ENCODE measurements at places on chromosomes 3 and 15.
A peak's percentile ranks its signal among the peaks of the same experiment; 100 is the strongest.

DNA sequence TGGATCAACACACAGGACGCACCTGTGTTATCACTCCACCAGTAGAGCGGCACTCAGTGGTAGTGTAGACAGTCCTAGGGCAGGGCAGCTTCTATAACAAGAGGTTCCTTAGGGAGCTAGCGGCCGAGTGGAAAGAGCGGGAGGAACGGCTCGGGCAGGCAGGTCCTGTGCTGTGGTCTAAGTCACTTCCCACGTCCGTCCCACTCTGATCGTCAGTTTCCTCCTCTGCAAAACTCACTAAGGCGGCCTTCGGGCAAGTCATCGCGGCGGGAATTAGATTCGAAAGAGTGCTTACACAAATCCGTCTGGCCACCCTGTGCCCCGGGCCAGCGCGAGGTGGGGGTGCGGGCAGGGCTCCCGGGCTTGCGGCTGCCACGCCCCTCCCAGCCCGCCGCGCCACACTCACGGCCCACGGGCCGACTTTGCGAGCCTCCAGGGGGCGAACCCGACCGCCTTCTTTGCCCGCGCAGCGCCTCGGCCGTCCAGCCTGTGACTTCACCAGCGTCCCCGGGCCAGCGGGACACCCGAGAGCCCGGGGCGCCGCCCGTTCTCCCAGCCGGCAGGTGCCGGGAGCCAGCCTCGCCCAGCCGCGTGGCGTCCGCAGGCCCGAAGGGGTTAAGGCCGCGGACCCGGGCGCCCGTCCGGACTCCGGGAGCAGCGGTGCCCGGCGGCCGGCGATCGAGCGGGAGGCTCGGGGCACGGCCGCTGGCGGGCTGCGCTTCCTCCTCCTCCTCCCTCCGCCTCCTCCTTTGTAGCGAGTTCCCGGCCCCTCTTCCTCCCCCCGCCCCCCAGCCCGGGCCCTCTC lies 416 bp upstream of the CORO2B start:
- DNase-seq: no peak

- DNase-seq: no peak
Measured at GRCh38 chr3:89179355-89180001, 72.1 kb downstream of the EPHA3 start.

DNA sequence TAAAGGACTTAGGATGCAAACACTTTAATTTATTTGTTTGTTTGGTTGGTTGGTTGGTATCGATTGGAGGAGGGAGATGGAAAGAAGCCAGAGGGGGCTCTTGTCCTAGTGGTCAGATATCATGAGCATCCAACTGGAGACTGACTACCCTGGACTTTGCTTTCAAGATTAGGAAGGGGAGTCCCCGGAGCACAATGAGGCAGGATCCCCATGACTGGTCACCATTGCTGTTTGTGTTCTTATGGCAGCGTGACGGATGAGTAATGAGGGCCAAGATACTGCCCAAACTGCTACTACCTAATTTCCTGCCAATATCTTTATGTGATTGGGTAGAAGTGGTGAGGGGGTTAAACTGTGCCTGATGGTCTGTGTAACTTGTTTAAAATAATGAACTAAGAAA lies 354.6 kb upstream of the ROPN1 start:
- no peak for DNase-seq

DNA sequence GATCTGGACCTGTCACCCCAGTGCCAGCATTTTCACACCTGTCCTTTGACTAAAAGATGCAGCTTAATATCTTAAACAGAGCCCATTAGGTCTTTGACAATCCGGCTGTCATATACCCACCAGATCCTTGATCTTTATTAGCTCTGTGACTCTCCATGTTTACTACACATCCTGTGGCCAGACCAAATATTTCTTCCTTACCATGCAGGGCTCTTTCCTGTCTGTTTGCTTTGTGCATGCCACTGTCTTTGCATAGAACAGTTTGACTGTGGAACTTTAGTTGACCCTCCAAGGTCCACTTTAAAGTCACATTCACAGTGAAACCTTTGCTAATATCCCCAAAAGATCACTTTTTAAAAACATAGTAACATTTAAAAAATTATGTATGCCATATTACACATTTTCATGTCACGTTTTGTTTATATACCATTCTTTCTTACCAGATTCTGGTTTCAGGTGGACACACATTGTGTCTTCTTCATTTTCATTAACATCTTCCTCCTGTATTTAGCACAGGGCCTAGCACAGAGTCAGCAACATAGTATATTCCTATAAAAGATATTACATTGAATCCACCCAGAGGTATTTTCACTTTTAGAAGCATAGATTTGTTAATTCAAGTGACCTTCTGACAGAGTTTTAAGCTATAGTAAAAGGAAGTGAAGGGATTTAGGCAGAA lies 95.8 kb downstream of the RAP2B start:
- DNase-seq: no peak

DNA sequence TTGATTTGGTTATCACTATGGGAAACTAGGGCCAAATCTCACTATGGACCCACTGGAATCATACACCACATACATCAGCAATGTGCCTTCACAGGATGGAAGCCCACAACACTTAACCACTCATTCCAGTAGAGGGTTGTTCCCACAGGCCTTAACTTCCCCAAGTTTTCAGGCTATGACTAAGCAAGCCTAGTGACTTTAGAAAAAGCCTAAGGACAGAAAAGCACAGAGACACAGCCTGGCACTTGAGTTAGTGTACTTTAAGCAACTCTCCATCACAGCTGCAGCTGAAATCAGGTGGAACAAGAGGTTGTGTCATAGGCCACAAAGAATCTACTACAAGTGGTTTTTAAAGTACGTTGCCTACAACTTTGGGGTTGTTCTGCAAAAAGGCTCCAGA lies 128.7 kb downstream of the LRRN1 start:
- DNase-seq: no peak

GRCh38 chr3:118705487-118706219 lies 329.0 kb downstream of the IGSF11 start:
- no peak for DNase-seq

DNA sequence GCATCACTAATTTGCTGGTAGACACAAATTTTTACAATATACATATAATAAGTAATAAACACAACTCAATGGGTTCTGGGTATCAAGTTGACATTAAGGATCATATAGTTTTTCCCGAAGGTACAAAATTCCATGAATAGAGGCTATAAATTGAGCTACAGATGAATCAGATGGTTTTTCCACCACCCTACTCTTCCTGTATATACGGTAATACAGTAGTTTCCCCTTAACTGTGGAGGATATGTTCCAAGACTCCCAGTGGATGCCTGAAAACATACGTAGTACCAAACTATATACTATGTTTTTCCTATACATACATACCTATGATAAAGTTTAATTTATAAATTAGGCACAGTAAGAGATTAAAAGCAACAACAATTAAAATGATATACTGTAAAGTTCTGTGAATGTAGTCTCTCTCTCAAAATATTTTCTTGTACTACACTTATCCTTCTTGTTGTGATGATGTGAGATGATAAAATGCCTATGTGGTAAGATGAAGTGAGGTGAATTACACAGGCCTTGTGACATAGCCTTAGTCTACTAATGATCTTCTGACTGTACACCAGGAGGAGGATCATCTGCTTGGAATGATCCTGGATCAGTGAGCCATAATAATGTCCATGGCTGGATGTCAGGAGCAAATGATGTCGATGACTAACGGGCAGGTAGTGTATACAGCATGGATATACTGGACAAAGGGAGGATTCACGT lies 116.7 kb downstream of the NR1I2 start:
- DNase-seq: no peak

DNA sequence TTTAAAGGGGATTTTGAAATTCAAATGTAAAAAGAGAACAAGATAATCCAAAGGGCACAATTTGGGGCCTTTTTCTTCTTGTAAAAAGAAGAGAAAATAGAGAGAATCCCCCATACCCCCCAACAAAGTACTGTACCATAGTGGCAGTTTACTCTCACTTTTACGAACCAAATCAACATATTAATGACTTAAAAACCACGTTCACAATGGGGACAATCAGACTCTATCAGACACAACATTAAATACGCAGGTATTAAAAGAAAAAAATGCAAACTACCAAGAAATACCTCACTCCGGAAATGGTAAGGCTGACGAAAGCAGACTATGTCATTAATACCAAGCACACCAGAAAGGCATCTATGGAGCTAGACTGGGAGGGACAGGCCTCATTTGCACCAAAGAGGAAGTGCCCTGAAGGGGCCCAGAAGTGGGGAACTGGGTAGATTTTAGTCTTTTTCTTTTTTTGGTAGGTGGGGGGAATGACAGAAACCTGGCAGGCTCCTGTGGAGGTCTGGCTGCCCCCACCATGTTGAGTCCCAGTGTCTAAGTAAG lies 134.3 kb downstream of the TIGIT start:
- DNase-seq: no peak

DNA sequence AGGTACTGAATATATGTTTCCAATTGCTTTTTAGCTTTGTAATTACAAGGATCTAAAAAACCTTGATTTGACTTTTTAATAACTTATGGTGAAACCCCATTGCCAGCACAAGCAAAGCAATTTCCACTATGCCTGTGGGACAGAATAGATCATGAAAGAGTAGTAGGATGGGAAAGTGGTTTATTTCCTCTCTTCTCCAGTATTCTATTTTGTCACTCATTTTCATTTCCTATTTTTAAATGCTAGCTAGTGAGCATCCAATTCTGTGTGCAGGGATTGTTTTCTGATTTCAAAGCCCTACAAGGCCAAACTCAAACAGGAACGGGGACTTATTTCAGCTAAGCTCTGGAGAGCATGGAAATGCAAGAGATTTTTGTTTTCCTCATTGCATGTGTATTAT lies 132.0 kb upstream of the TGFBR2 start:
- no peak for DNase-seq

- peak; percentile 55 for DNase-seq
Measured at GRCh38 chr15:41115652-41116115, 396 bp downstream of the INO80 start.

- DNase-seq: no peak
Measured at GRCh38 chr3:30577788-30578187, 28.6 kb upstream of the TGFBR2 start.

DNA sequence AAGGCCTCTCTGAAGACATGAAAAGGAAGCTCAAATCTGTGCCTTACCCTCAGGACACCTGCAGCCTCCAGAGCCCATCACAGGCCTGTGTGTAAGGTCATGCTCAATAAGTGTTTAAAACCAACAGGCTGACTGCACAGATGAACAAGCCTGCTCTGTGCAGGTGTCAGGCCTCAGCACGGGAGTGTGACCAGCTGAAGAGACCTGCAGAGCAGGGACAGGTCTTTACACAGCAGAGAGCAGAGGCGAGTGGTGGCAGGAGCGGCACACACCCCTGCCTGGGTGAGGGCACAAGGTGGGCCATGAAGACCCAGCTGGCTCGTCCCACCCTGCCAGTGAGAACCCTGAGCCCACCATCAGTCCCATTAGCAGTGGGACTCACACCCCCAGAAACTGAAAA lies 56.9 kb downstream of the ROPN1B start:
- DNase-seq: no peak

- DNase-seq: no peak
Measured at GRCh38 chr3:176848431-176849214, 348.7 kb downstream of the TBL1XR1 start.

- no peak for DNase-seq
Measured at GRCh38 chr15:60328852-60329443, 68.8 kb downstream of the ANXA2 start.

DNA sequence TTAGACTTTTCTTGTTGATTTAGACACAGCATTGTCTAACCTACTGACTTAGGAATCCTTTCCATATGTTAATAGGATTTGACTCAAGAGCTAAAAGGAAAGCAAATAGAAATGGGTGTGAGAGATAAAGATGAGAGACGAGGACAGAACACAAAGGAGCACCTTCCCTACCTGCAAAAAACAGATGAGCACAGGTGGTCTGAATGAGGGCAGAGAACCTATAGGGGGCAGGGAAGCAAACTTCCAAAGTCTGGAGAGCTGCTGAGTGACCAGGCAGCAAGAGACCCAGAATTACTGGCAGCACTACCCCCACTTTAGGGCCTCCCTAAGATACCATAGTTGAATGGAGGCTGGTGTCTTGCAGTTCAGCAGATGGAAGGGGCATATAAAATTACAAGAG lies 98.1 kb upstream of the CTNNB1 start:
- no peak for DNase-seq

GRCh38 chr3:183845090-183845489 lies 19.7 kb upstream of the MAP6D1 start:
- DNase-seq: no peak

DNA sequence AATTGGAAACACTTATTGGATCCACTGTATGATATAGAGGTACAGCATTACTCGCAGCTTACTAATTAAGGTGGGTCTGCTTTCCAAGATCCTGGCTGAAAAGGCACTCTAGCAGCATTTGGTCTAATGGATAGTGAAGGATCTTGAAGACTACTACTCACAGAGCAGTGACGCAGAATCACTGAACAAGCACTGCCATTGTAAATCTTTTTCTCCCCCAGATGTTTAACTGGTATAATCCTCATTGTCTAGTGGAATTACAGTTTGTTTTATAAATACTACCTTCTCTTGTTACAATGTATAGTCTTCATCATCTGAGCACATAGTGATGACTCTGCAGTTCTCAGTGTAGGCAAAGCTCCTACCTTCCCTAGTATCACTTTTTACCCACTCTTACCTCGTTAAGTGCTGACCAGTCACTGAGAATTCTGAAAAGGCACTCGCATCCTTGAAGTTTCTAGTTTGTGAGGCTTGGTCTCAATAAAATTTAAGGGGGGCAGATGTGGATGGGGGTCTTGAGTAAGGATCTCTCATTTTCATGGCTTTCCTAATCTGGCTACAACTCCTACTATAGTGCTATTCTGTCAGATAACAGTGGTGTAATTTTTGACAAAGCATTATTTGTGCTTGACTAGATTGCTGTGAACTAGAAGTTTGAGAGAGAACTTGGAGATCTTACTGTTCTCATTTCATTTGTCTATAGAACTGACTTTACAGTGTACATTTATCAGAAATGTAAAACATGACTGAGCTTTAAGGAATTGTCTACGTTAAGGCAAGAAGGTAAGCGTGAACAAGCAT lies 23.2 kb downstream of the MAPK6 start:
- DNase-seq: no peak

DNA sequence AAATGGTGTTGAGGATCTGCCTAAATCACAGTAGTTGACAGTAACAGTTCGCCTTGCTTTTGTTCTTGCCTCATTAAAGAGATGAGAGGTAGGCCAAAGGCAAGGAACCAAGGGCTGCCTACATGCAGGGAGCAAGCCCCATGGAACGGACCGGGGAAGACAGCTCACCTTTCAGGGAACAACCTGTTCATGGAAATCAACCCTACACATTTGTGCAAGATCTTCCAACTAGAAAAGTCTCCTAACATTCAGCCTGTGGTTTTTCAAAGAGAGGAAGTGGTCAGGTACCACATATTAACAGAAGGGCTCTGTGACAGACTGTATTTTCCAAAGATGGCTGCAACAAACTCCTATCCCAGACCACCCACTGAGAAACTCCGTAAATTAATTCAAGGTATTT lies 1031.8 kb upstream of the NR2F2 start:
- no peak for DNase-seq

- no peak for DNase-seq
Measured at GRCh38 chr3:150850191-150850590, 55.0 kb downstream of the MINDY4B start.

GRCh38 chr3:197445896-197446699 lies 109.7 kb downstream of the BDH1 start:
- DNase-seq: no peak

GRCh38 chr3:40505599-40506462 lies at the start of gene ZNF620:
TSS of gene ZNF620 (plus strand) at chr3:40506039. CDS start at chr3:40506353, 314 bp downstream.
- peak; percentile 23 for DNase-seq
